ENCODE measurements at places on chromosomes 2 and 18. TPM values are rescaled to one million over a fixed set of nuclear protein-coding genes. Genes with fewer than 3 reads are reported as not detected.
A peak's percentile ranks its signal among the peaks of the same experiment; 100 is the strongest.

TMEM17 gene
- total RNA-seq, result not detected

TUBA4B gene
- not detected for total RNA-seq

DNA sequence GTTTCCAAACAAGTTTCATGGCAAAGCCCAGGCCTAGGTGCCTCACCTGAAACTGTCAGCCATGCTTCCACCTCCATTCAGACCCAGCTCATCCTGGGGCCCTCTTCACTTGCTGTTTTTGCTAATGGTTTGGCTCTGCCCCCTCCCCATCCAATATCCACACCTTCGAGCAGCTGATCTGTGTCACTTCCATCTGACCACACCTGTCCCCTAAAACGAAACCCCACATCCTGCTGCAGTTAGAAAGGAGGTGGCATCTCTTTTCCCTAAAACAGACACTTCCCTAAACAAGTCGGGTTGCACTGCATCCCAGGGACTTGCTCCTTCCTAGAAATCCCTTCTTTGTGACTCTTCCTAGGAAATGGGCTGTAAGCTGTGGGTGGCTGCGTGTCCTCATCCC lies 748.7 kb upstream of the SALL3 start:
- no peak for DNase-seq

DNA sequence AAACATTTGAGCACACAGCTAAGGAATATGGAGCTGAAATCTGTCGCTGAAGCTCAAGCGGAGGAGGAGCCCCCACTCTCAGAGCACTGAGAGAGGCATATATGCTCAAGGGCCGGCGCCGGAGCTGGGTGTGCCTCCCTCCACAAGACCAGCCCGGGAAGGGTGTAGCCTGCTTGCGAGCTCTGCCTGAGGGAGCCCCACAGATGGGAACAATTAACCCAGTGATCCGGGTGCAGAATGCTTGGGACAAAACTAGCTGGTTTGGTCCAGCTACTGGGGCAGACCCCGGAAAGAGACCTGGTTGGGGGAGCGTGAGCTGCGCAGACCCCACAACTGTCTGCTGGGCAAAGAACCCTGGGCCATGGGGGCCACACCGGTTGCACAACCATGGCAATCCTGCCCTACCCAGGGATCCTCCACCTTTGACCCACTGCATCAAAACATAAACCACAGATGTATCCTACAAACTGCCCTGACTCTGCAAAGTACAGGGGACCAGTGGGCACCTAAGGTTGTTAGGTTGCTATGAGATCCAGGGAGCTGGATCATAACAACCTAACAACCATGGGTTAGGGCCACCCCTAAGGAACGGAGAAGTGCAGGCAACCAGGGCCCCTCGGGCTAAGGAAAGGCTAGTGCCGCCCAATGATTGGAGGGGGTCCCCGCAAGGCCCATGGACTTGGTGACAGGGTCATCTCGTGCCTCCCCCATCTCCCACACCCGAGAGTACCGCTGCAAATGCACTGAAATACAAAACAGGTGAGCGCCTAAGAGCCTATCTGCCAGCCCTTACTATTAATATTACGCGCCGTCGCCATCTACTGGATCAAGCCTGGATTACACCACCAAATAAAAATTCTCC lies 53.4 kb upstream of the SCN1A start:
- DNase-seq, result peak; percentile 38

SP140 gene
- 9.8 TPM for total RNA-seq

- DNase-seq, result no peak
Measured at GRCh38 chr2:150732064-150732463, 244.6 kb upstream of the RND3 start.

DNA sequence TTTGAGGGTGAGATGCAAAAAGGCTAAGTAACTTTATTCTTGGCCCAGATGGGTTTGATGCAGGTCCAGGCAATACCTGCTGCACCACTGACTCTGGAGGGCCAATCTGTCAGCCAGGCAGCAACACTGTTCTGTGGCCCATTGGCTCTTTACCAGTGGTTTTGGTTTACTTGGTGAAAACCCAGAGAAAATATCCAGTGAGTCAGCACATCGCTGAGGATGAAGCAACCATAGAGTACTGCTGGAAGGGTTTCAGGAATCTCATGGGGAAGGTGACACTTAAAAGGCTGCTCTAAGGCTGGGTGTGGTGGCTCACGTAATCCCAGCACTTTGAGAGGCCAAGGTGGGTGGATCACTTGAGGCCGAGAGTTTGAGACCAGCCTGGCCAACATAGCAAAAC lies 192.5 kb upstream of the FAM98A start:
- DNase-seq, result no peak

ESPNL gene
- 1.1 TPM for total RNA-seq

GRCh38 chr18:70907673-70908072 lies 618.8 kb downstream of the SOCS6 start:
- DNase-seq, result no peak

- no peak for DNase-seq
Measured at GRCh38 chr2:172722481-172722880, 13.2 kb upstream of the RAPGEF4 start.

DNA sequence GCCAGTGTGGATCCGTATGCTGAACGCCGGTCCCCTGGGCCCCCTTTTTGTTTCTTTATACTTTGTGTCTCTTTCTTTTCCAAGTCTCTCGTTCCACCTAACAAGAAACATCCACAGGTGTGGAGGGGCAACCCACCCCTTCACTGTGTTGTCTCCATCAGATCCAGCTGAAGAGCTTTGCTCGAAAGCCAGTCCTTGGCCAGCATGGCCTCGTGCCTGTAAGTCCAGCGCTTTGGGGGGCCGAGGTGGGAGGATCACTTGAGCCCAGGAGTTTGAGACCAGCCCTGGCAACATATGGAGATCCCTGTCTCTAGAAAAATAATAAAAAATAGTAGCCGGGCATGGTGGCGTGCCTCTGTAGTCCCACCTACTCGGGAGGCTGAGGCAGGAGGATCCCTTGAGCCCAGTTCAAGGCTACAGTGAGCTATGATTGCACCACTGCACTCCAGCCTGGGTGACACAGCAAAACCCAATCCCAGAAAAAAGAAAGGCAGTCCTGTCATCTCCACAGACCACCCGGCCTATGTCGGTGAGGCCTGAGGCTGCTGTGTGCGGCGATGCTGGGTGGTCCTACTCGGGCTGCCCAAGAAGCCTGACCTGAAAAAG lies 3.4 kb upstream of the HSBP1L1 start:
- no peak for DNase-seq

CD8B2 gene
- not detected for total RNA-seq

DNA sequence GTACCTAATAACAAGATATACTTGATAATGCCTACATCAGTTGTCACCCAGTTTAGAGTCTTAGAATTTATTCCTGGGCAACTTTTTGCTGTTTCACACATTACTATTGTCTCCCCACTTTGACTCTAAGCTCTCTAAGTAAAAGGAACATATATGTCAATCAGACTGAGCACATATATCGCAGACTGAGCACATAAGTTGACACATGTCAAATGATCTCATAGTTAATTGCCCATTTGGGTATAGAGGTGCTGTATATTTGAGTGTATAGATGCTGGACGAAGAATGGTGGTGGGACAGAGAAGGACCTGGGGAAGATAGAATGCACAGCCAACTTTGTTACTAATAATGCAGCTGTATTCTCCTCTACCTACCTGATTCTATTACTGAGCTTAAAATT lies 746.0 kb upstream of the CDH2 start:
- no peak for DNase-seq

- no peak for DNase-seq
Measured at GRCh38 chr2:174248998-174249592, 763 bp upstream of the OLA1 start.

- DNase-seq, result no peak
Measured at GRCh38 chr2:231923951-231924888, 2.0 kb downstream of the NPPC start.

ABCG5 gene
- total RNA-seq, result not detected

DNA sequence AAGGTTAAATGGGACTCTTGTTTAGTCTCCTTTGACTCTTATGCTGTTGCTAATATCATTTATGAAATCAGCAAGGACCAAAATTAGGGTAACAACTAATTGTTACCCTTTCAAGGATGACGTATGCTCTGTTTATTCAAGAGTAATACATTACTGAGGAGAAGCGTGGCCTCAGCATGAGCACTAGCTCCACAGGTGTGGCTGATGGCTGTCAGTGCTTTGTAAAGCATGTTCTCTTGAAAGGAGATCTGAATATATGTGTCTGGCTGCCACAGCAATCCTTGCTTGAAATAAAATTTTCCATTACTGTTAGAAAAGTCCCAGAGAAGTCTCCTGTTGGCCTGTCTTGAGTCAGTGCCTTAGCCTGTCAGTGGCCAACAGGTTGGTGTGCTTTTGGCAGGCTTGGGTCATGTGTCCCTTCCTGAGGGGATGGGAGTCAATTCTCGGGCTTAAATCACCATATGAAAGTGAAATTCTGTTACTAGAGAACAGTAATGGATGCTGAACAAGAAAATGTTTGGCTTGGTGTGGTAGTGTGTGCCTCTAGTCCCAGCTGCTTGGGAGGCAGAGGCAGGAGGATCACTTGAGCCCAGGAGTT lies 32.7 kb downstream of the ABI2 start:
- DNase-seq, result no peak

DNA sequence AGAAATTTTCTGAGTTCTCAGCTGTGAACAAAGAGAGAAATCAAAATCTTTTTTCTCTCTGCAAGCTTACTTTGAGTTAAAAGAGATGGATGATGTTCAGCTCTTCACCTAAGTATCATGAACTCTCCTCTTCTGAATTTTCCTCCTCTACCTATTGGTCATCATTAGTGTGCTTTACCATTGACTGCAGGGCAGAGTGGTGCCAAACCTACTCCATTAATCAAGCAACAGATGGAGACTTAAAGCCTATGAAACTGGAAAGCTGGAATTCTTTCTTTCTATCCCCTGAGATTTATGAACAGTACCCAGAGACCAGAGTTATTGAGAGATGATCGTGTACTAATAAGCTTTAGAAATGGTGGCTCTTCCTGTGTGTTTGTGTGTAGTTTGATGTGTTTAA lies 31.3 kb upstream of the LINC00305 start:
- no peak for DNase-seq

PLCD4 gene
- 3.5 TPM for total RNA-seq

DNA sequence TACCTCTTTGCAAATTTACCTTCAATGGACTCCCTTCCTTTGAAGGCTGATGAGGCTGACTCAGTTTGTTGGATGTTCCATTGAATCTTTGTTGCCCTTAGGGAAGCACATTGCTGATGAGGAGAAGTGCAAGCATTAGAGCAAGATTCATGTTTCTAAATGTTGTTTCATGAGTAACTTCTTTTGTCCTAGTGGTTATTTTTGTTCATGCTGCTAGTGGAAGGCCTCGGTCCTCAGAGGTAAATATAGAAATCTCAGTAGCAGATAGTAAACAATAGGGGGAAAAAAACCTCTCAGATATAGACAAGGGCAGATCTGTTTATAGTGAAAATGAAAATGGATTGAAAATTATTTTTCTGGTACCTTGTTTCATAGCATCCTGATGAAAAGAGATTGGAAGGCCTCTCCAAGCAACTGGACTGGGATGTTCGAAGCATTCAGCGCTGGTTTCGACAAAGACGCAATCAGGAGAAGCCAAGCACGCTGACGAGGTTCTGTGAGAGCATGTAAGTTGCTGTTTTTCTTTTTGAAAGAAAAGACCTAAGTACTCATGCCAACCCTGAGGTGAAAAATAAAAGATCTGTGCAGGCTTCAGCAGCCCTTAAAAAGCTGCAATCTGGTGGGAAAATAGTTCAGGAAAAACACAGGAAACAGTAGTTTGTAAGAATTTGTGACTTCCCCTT lies 104.9 kb downstream of the CERS6 start:
- no peak for DNase-seq

DNA sequence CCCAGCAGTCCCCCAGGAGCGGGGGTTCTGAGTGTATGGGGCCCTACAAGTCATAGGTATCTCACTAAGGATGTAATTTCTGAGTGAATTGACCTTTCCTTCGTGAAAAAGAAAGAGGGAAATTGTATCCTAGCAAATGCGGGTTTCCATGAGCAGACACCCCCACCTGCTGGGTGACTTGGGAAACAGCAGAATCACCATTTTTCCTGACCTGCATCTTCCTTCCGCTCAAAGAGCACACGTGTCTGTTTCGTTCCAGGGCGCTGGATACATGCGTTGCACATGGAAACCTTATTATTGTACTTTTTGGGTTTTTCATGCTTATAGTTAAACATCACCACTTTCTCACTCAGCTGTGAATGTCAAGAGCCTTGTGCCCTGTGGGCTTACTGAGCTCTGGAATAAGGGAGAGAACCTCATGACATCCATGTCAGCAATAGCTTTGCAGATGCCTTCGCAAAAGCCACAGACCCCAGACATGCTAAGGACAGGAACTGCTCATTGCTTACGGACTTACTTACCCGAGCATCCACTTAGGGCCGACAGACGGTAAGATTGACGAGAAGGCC lies 132.8 kb downstream of the TPO start:
- DNase-seq, result peak; percentile 33

BCL2 gene
- 16.5 TPM for total RNA-seq

GRCh38 chr2:212392544-212392943 lies 146.1 kb downstream of the ERBB4 start:
- no peak for DNase-seq

DNA sequence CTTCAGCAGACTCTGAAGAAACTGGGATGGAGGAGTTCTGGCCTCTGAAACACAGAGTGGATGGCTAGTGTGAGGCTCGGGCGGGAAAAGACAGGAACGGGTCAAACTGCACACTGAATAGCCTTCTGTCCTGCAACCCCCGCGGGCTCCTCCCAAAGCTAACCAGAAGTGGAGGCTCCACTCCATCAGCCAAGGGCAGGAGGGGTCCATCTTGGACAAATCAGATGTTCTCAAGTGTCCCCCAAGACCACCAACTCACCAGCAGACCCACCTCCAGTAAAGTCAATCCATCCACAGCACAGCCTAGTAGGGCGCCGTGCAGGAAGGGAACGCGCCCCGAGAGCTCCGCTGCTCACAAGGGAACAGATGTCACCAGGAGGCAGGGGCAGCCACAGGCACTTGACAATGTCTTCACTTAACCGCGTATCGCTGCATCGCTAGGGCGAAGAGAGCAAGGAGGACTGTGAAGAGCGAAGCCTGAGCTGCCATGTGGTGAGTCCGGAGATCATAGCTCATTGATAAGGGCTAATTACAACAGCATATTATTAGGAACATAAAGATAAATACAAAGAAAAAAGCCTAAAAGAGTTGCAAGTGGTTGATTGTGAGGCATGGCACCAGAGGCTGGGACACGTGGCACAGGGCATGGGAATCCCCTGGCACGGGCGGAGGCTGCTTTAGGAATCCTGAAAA lies 494.6 kb upstream of the MYT1L start:
- DNase-seq, result no peak

- no peak for DNase-seq
Measured at GRCh38 chr2:74430502-74430901, 9.0 kb downstream of the WDR54 start.

DNA sequence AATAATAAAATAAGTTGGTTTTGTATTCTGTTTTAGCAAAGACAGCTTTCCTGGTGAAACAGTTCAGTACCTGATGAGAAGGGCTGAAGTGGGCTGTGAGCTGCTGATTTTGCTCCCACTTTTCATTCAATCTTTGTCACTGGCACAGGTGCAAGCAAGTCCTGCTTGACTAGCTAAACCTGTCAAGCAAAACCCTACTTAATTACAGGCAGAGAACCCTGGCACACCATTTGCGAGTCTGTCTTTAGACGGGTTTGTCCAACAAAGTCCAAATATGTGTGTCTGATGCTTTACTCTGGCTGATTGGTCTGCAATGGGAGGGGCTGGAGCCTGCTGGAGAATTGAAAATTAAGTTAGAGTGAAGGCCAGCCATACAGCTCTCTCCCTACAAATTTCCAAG lies 267.2 kb downstream of the EPHA4 start:
- DNase-seq, result no peak

SLC9A4 gene
- not detected for total RNA-seq

- DNase-seq, result no peak
Measured at GRCh38 chr2:42767899-42768705, 4.2 kb upstream of the OXER1 start.

Measured in transverse colon (tissue), 4 donors.